ENCODE measurements at places on chromosomes 5 and 9.

DNA sequence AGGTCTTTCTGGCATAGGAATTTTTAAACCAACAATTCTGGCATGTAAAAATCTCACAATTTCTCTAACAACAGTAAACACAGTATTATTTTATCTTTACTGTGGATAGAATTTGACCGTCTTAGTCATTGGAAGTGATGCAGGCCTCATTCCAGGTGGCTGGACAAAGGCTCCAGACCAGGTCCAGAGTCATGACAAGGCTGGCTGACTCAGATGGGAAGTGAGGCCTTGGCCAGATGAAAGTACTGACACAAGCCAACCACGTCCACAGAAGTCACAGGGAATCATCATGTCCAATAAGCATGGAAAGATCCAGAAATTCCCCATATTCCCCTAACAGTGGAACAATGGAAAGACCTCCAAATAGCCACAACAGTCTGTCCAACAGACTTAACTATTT is 12.4 kb downstream of the SPOCK1 start:
- no peak for DNase-seq

DNA sequence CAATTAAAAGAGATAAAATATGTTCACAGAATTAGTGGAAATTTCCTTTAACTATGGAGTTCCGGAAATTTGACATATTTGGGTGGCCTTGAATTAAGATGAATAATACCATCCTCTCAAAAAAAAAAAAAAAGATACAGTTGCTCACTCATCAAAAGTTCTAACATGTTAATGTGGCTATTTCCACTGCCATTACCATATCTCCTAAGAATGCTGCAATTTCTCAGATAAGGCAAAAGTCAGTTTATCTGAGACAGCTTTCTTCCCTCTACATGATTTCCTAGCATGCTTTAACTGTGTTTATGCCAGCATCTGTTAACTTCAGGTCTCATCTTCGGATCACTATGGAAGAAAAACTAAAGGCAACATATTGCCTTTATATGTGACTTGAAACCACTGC is 2.6 kb downstream of the FASTKD3 start:
- no peak for DNase-seq

GRCh38 chr5:6243706-6244338 is 134.5 kb downstream of the MED10 start:
- DNase-seq = no peak

DNA sequence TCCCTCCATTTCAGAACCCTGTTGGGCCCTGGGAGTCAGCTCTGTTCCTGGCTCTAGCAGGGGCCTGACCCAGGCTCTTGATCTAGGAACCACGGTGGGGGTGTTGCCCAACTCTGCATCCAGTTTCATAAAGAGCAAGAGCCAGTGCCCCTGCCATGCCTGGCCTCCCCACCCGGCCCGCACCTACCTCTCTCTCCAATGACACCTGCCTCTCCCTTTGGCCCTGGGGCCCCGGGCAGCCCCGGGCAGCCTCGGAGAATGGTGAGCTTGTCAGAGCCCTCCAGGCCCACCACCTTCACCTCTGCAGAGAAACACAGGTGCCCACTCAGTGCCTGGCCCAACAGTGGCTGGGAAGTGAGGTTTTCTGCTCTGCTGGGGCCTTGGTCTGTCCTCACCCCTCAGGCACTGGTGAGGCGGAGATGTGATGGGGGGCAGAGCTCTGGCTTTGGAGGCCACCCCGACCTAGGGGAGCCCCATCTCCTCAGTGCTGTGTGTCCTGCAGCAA is 1.5 kb downstream of the FCN1 start:
- no peak for DNase-seq

DNA sequence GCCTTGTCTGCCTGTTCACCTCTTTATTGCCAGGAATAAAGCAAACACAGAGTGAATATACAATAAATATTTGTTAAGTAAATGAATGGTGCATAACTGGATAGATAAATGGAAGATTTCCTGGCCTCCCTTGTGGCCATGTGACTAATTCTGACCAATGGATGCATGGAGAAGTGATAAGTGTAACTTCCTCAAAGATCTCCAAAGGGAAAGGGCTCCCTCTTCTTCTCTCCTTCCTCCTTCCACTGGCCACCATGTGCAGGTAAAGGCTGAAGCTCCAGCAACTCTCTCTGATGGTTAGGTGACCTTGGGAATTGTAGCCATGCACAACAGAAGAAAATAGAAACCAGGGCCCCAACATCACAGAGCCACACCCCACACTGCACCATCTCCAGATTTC is 174.4 kb downstream of the EBF1 start:
- no peak for DNase-seq

- no peak for DNase-seq
Observed at GRCh38 chr5:57405984-57406383, 76.6 kb downstream of the ACTBL2 start.

- no peak for DNase-seq
Observed at GRCh38 chr5:6493681-6494454, 45.2 kb downstream of the UBE2QL1 start.

GRCh38 chr9:109203761-109204360 is 36.8 kb upstream of the FRRS1L start:
- DNase-seq = no peak

GRCh38 chr5:180296771-180297170 is 4.9 kb upstream of the MAPK9 start:
- no peak for DNase-seq

GRCh38 chr5:132506094-132506692 is 15.6 kb upstream of the IRF1 start:
- no peak for DNase-seq

DNA sequence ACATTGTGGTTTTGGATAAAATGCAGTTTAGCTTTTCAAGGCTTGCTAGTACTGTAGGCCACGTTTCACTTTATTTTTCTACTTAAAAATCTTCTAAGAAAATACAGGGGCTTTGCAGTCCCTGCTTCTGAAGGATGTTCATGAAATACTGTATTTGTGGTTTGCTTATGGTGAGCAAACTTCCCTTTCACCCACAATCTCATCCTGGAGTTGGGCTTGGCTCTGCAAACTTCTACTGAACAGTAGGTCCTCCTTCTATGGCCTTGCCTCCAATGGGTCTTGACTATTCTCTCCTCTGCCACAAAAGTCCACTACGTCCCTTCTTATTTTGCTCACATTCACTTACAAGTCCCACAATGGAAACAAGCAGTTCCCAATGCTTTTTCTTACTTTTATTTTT is 502.7 kb upstream of the KLF4 start:
- no peak for DNase-seq

GRCh38 chr5:1538741-1539392 is 15.1 kb upstream of the LPCAT1 start:
- DNase-seq = no peak

DNA sequence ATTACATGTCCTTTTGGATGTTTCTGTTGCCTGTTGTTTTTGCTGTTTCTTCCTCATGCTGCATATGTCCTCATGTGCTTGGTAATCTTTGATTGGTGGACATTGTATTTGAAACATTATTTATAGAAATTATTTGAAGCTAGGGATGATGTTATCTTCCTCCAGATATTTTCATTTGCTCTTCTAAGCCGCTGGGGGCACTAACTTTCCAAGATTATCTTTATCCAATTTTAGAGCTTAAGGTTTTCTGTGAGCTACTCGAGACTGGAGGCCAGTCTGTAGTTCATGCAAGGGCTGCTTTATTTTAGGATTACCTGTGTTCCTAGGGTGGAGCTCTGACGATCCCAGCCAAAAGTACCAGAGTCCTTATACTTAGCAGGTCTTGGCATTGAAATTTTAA is 40.9 kb downstream of the STX17 start:
- DNase-seq = no peak

DNA sequence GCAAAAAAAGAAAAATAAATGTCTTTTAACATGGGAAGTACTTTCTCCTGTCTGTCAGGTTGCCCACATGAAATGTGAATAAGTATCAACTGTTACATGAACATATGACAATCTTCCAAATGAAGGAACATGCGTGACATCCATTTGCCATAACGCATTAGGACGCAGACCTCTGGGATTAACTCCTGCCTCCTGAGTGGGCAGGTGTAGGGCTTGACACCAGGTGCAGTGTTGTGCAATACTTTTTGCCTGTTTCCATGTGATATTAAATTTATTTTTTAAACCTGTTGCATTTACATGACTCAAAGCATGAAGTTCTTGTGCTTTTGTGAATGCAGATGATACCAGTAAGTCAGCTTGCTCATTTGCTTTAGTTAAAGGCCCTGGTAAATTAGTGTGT is 8.7 kb upstream of the TMEM141 start:
- DNase-seq = no peak

DNA sequence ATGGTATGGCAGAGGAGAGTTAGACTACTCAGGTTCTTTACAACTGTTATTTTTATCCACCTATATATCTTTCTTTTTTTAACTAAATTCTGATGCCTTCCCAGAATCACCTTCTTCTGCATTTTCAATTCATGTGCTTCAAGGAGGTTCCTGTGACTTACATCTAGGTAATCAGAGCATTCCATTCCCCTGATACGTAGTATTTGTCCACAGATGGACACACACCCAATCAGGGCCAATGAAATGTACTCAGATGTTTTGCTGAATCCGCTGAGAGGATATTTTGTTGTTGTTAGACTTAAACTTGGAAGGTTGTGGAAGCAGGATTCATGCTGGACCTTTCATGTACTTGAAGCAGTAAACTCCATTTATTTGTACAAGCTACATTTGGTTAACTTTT is 159.4 kb upstream of the FER start:
- DNase-seq = no peak

- no peak for DNase-seq
Observed at GRCh38 chr5:78647838-78648358, 674 bp downstream of the LHFPL2 start.

DNA sequence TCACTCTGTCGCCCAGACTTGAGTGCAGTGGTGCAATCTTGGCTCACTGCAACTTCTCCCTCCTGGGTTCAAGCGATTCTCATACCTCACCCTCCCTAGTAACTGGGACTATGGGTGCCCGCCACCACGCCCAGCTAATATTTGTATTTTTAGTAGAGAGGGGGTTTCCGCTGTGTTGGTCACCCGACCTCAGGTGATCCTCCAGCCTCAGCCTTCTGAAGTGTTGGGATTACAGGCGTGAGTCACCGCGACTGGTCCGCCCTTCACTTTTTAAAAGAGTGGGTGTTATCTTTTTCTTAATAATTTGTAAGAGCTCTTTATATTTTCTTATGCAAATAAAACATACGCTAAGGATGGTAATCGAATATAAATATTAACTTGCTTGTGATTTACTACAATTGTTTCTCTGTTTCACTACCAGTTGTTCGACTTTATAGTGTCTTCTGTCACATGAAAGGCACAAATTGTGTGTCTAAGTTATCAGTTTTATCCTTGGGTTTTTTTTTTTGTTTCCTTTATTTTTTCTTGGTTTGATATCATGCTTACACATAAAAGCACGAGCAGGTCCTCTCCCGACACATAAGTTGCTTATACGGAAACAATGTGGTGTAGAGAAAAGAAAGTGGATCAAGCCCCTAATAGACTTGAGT is 1.9 kb upstream of the GPBP1 start:
- DNase-seq = no peak

GRCh38 chr5:6758236-6758635 is 45.0 kb downstream of the TENT4A start:
- no peak for DNase-seq

GRCh38 chr5:111120911-111121310 is 28.8 kb downstream of the WDR36 start:
- DNase-seq = no peak

GRCh38 chr9:2270565-2270964 is 255.4 kb downstream of the SMARCA2 start:
- no peak for DNase-seq

- no peak for DNase-seq
Observed at GRCh38 chr9:131405858-131406537, 12.1 kb downstream of the PRRC2B start.

- no peak for DNase-seq
Observed at GRCh38 chr9:4022435-4023067, 277.3 kb downstream of the GLIS3 start.

DNA sequence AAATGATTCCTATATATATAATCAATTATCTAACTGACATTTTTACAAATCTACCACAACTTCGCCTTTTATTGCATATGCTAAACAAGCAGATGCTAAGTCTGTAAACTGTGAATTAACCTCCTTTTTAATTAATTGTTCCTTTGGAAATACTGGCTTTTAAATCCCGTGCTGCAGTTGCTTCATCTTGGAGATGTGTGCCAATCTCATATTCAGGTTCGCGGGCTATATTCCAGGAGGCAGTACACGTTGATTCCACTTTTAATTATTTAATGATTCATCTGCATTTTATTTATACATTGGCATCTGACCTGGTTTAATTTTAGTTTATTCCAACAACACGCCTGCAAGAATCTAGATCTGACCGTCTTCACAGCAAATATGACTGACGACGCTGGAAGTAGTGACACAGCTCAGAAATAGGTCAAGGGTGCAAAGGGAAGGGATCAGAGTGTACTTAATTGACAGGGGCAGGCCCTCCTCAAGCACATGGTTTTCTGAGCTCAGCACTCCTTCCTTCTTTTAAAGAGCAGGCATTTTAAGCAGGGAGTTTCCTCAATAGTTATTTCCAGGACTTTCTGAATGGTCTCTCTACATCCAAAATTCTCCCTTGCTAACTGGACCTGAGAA is 125.2 kb downstream of the GLIS3 start:
- no peak for DNase-seq

GRCh38 chr9:80156756-80157472 is 585.1 kb downstream of the TLE4 start:
- no peak for DNase-seq

GRCh38 chr5:17075236-17075635 is 139.1 kb upstream of the MYO10 start:
- no peak for DNase-seq

- no peak for DNase-seq
Observed at GRCh38 chr5:116068028-116068632, 16.7 kb upstream of the COMMD10 start.

GRCh38 chr5:158451203-158451992 is 592.5 kb upstream of the CLINT1 start:
- DNase-seq = no peak

GRCh38 chr5:16869821-16870796 is 66.0 kb downstream of the MYO10 start:
- no peak for DNase-seq

DNA sequence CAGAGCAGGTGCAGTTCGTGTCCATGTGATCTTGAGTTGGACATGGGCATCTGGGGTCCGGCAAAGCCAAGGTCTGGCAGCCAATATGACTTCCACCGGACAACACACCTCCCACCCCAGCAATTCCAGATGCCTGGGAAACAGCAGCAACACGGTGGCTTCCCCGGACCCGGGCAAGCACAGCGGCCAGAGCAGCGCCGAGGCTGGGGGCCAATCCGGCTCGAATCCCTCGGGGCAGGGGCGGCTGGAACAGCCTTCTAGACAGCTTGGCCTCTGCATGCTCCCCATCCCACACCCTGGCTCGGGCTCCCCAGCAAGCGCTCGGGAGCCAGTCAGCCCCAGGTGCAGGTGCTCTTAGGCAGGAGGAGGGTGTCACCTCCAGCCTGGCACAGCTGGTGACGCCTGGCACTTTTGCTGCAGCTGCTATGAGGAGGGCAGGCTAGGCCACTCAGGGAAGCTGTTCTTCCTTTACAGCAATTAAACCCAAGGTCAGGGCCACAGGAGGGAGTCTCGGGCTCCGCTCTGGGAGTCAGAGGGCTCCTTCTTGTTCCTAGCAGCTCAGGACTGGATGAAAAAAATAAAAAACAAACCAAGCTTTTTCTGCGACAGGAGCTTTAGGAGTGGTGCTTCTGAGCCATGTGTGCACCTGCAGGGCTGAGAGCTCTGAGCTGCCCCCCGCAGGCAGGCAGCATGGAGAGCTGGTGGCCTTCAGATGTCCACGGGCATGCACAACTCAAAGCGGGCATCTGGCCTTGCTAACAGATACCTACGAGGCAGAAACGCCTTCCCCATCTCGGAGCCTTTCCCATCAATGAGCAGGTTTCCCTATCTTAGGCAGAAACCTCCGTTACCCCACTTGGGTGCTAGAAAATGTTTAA is 28.2 kb downstream of the DBH start:
- DNase-seq = peak; percentile 54
